ENCODE measurements at places on chromosomes 7 and 10.
A peak's percentile ranks its signal among the peaks of the same experiment; 100 is the strongest.

GRCh38 chr7:87048839-87049238, 10.6 kb downstream of the ELAPOR2 start:
- no peak for DNase-seq

DNA sequence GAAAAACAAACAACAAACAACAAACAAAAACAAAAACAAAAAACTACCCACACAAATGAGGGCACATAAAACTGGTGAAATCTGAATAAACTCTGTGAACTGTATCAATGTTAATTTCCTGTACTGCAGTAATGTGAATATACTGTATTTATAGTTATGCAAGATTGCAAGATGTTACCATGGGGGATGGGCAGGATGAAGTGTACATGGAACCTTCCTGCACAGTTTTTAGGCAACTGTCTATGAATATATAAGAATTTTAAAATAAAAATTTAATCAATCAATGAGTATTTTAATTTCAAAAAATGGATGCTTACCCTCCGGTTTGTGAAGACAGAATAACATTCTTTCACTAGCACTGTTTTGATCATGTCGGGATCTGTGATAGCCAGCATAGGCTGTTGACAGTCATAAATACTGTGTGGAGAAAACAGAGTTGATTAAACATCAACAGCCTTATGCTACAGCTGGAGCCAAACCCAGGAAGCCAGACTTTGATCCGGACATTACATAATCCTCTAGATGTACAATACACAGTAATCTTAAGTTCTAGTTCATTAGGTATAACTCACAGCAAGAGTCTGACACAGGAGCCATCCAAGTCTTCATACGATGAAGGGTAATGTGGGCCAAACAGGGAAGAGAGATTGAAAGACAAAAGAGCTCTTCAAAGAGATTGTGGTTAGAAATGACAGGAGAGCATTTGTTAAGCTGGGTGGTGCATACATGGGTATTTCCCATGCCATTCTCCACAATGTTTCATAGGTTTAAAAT, 14.8 kb downstream of the CYP3A7 start:
- no peak for DNase-seq

GRCh38 chr10:93280699-93281366, 201.3 kb downstream of the MYOF start:
- no peak for DNase-seq

DNA sequence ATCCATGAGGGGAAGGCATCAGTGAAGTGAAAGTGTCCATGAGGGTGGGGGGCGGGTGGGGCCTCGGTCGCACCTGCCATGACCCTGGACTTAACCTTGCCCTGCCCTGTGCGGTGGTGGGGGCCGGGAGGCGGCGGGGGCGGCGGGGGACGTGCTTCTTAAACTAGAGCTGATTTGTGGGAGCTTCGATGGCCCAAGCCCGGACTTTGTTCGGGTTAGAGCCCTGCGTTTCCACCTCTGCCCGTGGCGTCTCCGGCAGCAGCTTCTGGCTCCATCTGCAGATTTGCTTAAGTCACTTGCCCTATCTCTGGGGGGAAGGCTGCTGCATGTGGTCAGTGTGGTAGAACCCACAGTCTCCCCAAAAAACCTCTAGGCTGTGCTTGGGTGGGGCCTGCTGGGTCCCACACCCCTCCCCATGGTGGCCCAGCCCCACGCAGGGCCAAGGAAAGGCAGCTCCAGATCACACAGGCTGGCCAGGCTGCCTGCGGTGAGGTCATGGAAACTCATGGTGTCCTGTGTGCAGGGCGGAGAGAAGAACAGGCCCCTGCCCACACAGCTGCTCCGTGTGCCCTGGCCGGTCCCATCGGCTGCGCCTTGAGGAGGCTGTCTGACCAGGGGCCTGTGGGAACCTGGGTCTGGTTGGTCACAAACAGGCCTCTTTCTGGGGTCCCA, 93.2 kb downstream of the INPP5A start:
- DNase-seq = no peak

- DNase-seq = peak; percentile 31
Observed at GRCh38 chr10:113680190-113681111, 739 bp downstream of the CASP7 start.

GRCh38 chr7:144057954-144058353, 9.2 kb downstream of the OR2A5 start:
- no peak for DNase-seq

DNA sequence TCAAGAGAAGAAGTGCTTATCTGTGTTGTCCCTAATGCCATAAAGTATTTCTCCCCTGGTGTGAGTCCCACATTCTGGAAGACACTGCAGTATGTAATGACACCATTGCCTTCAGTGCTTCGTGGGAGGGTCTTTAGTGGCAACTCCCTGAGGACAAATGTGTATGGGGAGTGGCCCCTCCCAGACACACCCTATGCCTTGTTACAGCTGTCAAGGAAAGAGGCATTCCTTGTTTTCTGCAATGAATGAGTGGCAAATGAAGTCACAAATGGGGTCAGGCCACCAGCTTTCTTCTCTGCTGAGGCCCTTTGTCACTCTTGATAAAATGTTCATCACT, 183.2 kb downstream of the FGFR2 start:
- DNase-seq = no peak
